ENCODE measurements at places on chromosomes 16 and 17.

DNA sequence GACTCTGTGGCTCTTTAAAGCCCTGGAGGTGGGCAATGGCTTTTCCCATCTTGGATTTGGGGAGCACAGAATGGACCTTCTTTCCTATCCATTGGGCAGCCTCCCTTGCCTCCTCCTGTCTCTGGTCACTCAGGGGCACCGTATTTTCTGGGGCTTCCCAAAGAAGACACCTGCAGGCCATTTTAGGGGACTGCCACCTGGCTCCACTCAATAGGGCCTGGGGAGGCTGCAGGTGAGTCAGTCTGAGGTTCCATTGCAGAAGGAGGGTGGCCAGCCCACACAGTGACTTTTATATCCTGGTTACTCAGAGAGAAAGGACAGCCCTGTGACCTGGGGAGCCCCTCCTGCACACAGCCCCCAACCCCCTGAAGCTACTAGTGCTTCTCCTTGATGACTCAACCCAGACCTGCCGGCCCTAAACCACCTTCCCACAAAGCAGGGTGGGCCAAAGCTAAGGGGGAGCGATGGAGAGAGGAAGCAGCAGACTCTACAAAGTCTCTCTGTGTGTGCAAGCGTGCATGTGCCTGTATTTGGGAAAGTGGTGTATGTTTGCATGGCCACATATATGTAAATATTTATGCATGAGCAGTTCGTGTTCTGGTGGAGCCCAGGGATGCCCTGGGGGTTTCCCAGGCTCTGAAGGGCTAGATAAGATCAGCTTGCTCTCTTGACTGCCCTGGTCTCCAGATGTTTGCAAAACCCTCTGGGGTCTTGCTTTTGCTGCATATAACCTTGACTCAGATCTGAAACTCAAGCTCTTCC lies 5.0 kb downstream of the CX3CL1 start:
- peak; percentile 8 for DNase-seq

DNA sequence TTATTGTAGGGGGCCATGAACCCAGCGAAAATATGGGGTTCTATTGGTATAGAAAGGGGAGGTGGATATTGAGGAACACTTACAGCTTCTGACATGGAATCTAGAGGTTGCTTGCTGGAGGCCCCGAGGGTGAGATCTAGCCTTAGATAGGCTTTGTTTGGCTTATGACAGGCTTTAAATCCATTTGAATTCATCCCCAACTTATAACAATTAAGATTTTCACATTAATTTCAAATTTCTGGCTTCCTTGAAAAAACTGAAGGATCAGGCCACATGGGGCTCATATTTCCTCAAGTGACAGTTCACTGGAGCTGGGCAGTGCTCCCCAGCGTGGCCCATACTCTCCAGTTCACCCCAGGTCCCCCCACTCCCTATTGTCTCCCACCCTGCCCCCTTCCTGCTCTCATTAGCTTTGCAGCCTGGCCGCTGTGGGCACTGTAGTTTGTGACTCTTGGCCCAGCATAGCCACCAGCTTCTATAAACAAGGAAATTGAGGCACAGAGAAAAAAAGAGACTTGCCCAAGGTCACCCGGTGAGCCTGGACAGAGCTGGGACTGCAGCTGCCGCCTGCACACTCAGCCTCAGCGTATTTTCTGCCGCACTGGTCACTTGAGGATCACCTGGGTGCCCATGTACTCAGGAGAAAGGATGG lies 19.8 kb upstream of the ADGRG1 start:
- DNase-seq: no peak

- DNase-seq: no peak
Measured at GRCh38 chr16:12494661-12495060, 309.0 kb downstream of the CPPED1 start.

GRCh38 chr17:69592692-69593350 lies 178.3 kb downstream of the MAP2K6 start:
- no peak for DNase-seq

- no peak for DNase-seq
Measured at GRCh38 chr16:3731126-3731935, 14.0 kb upstream of the TRAP1 start.

DNA sequence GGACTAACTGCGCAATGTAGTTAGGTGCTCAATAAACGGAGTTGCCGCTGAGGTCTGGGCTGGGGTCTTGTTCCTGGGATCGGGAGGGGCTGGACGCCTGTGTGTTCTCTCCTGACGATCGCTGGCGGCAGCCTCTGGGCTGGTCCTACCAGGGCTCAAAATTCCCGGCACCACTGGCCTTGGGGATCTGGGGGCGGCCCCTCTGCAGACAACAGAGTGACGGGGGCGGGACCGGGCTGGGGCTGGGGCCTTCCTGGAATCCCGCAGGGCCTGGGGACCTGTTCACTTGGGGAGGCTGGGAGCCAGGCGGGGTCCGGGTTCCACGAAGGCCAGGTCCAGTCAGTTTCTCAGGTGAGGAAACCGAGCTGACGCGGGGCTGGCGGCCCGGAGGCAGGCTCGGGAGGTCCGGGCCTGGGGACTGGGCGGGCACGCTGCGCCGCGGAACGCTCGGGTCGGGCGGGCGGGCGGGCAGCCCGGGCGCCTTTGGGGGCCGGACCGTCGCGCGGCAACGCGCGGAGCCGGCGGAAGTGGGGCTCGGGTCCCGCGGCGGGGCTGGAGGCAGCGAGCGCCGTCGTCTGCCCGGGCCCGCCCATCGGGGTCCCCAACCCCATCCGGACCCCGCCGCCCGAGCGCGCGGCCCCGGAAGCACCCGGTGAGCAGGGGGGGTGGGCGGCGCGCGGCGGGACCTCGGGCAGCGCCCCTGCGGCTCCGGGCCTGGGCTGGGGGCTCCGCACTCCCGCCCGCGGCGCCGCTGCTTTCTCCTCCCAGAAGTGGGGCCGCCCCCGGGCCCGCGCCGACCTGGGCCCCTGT lies at the start of gene PIGQ:
Gene PIGQ, plus strand, starts transcription at position 524 of the 810 bp plus-strand sequence. CDS start 4,107 bp downstream, outside the sequence.
- DNase-seq: no peak

GRCh38 chr16:87457061-87457611 lies 35.7 kb downstream of the ZCCHC14 start:
- peak; percentile 87 for DNase-seq

DNA sequence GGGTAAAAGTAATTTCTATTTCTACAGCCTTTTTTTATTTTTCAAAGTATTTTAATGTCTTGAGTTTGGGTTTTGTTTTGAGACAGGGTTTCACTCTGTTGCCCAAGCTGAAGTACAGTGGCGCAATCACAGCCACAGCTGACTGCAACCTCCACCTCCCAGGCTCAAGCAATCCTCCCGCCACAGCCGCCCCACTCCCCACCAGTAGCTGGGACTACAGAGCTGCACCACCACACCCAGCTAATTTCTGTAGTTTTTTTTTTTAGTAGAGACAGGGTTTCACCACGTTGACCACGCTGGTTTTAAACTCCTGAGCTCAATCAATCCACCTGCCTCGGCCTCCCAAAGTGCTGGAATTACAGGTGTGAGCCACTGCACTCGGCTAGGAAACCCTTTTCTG lies 44.0 kb downstream of the TUBD1 start:
- peak; percentile 66 for DNase-seq

GRCh38 chr17:27800522-27800921 lies at the start of gene NOS2:
TSS of gene NOS2 (minus strand) at chr17:27800529. CDS start at chr17:27798809, 1,720 bp downstream.
- no peak for DNase-seq
